Amygdala (tissue), 56 donors: ENCODE measurements at places on chromosomes 1 and 21.

DNA sequence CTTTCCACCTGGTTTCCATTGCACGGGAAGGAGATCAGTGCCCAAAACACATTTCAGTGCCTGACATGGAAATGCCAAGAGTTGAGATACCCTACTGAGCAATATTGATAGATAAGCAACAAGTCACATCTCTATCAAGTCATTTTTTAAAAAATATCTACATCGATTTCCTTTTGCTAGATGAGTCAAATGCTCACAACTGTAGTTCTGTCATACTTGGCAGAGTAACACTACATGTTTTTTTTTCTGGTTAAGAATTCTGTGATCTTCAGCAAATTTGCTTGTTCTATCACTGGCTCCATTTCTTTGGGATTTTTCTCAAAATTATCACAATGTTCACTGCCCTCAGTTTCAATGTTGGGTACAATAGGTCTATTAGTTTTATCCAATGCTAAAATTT lies 145.4 kb downstream of the ZC3H11B start:
- no peak for DNase-seq

DNA sequence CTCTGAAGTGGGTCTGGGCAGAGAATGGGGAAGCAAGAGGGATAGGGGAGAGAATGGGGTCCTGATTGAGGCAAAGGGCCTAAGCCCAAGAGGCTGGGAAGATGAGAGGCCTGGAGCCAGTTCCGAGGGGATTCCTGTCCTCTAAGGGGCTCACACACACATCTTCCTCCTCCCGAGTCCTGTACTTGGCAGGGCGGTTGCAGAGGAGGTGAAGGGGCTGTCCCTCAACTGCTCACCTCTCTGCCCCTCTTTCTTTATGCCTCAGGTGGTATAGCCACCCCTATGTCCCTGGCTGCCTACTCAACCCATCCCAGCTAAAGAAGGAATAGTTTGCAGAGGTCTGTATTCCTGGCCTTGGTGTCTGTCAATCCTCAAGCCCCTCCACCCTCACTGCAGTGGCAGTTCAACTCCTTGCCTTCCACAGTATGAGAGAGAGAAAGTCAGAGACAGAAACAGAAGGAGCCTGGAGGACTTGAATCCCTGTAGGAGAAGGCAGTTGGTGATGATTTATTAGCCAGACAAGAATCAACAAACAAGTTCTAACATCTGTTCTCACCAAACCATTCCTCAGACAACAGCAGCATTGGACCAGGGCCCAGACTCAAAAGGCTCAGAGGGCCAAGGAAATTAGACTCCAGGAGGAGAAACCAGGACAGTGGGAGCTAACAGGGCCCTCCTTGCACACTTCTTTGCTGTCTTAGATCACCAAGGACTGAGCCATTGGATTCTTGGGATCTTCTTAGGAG lies 10.7 kb downstream of the SH2D2A start:
- no peak for DNase-seq

GRCh38 chr1:59557549-59557885 lies 257.2 kb upstream of the HOOK1 start:
- no peak for DNase-seq

DNA sequence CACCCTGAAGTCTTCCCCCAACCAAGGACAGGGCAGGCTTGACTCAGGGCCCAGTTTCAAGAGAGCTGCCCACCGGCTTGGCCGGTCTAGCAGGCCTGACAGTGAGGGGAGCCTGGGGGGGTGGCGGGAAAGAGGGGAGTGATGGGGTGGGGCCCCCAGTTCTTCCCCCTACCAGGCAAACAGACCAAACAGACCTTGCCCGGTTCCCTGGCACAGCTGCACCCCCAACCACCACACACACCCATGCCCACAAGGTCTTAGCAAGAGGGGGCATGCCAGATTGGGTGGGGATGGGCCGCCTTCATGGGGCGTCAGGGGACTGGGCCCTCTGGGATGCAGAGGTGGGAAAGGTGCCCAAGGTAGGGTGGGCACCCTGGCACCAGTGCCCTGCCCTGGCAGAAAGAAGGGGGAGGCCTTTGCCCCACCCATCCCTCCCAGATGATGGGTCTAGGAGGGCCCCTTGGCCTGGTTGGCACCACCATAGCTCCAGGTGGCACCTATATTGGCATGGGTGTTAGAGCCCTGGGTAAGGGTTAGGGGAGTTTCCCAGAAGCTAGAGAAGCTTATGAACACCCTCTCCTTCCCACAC lies 8.9 kb downstream of the ZBTB7B start:
- DNase-seq: no peak

GRCh38 chr1:118201524-118201923 lies 16.5 kb upstream of the SPAG17 start:
- no peak for DNase-seq

DNA sequence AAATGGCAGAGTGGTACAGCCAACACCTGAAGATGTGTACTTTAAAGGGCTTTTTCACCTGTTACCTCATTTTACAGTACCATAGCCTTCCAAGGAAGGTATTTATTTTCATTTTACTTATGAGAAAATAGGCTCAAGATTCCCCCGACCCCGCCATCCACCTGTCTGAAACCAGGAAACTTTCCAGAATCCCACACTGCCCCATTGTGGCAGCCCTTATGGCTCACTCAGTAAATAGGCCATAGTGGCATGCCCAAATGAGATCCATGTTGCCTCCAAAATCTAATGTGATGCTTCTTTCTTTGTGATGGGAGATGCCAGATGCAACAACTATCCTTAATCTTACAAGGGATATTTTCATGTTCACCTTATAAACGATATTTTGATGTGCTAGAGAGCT lies 97.8 kb downstream of the EBNA1BP2 start:
- no peak for DNase-seq

DNA sequence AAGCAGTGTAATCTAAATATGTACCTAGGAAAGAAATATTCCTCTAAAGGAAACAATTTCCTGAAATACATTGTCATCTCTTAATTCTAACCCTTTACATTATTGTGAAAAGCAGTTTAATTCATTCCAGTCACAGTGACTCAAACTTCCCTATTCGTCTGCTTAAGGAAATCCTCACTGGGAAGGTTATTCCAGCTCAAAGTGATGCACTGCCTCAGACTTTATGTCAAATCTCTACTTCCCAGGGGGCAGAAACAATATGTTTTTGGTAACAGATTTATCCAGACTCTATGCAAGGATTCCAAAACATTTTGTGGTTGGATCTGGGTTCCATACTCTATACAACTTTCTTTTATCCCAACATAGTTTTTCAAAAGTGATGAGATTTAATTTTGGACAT lies 145.2 kb downstream of the NTMT2 start:
- DNase-seq: no peak

DNA sequence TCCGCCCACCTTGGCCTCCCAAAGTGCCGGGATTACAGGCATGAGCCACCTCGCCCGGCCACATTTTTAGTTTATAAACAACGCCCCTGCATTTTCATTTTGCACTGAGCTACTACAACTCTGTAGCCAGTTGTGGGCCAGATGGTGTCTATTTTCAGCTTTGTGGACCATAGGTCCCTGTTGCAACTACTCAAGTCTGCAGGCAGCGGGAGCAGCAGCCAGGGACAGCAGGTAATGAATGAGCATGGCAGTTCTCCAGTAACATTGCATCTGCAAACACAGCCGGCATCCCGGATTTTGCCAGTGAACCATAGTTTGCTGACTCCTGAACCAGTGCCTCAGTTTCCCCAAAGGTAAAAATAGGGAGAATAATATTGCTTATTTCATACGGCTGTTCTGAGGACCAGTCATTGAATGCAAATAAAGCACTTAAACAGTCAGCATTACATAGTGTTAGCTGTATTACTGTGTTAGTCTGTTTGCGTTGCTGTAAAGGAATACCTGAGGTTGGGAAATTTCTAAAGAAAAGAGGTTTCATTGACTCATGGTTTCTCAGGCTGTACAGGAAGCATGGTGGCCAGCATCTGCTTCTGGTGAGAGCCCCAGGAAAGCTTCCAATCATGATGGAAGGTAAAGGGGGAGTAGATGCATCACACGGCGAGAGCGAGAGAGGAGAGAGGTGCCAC lies 65.5 kb upstream of the SLC45A1 start:
- no peak for DNase-seq

DNA sequence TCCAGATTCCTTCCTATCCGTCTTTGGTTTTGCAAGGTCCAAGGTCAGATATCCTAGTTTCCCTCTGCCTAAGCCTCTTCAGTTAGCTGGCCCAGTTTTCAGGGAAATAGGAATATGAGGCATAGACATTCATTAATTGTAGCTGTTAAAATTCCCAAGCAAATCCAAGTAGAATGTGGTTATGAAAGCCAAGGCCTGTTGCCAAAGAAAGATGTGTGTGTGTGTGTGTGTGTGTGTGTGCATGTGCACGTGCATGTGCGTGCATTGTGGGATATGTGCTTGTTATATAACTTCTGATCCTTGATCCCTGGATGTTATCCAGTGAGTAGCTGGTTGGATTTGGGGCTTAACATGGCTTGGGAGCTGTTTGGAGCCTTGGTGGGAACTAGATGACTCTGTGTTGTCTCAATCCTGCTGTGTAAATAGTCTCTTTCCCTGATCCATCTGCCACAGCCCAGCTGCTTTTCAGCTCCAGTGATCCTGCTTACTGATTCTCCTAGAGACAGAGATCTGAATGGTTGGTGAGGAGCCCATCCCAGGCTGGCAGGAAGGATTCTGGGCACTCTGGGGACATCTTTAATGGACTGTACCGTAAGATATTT lies 70.6 kb upstream of the GCLM start:
- DNase-seq: no peak

DNA sequence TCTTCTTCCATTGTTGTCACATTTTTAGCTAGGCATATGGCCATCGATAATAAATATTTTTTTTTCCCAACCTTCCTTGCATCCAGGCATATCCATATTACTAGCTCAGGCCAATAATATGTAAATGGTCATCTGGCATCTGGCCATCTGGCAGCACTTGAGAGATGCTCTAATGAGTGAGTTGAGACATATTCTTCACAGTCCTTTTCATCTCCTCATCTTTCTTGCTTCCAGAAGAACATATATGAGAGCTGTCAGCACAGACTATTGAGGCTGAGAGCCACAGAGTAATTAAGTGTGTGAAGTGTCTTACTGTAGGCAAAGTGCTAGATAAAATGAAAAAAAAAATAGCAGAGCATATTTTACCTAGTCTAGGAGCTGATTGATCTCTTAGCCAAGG lies 628.4 kb upstream of the TMPRSS15 start:
- DNase-seq: no peak

DNA sequence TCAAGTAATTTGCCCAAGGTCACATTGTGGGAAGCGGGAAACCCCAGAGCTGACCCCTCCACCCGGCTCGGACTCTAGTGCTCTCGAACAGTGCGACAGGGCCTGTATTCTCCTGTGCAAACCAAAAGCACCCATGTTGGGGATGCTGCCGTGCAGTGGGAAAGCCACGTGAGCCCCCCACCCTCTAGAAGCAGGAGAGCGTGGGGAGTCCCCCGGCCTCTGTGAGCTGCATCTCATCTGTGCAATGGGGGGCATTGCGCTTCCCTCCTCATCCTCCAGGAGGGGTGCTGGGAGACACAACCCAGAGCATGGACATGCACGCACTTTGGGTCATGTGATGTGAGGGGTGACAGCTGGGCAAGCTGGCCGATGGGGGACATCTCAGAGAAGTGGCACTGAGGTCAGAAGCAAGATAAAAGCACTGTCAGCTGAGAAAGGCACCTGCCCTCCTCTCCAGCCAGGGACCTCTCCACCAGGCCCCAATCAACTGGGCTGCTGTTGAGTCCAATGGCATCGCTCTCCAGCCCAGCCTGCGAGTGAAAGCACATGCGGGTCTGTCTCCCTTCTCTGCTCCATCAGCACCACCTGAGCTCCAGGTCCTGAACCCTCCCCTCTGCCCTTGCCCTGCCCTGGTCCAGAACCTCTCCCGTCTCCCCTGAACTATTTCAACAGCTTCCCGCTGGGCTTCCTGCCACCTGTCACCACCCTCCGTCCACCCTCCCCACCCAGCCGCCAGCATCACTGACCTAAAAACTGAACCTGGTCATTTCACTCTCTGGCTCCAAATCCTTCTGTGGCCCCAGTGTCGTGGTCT lies 76.4 kb upstream of the IFFO2 start:
- no peak for DNase-seq

DNA sequence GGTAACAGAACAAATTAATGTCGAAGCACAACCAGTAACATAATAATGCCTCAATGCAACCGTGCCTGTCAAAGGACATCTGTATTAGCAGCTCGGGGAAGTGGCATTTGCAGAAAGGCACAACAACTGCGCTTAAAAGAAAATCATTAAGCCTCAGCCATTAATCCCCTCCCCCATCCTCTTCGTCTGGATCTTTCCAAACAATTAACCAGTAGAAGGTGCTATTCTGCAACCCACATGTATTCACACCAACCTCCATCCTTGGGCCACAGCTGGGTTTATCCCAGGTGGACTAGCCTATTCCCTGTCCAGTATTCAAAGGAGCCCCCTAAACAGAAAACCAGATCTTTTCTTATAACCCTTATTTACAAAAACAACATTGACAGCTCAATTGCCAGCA lies 2.6 kb downstream of the RERE start:
- DNase-seq: no peak

GRCh38 chr1:31144442-31144841 lies 78.9 kb upstream of the PUM1 start:
- DNase-seq: no peak

DNA sequence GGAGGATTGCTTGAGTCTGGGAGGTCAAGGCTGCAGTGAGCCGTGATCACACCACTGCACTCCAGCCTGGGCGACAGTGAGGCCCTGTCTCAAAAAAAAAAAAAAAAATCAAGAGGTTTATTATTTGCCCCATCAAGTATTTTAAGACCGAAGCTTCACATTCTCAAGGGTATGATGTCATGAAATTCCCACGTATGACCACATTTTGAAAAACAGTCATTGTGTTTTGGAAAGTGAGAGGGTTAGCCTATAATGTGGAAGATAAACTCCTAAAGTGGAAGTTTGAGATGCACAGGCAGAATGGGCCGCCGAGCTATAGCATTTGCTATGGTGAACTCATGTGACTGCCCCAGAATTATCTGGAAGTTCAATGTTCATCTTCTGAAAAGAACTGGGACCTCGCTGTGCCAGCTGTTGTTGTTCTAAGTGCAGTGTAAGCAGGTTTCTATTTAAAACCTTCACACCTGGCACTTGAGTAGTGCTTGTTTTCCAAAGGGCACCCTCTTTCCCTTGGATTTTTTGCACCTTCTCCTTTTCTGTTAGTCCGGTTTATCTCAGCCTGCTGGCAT lies 96.9 kb upstream of the SLC25A33 start:
- no peak for DNase-seq

GRCh38 chr1:38464071-38464661 lies 395.4 kb downstream of the RRAGC start:
- no peak for DNase-seq
